ENCODE measurements at places on chromosomes 16 and 17.
A peak's percentile ranks its signal among the peaks of the same experiment; 100 is the strongest.

DNA sequence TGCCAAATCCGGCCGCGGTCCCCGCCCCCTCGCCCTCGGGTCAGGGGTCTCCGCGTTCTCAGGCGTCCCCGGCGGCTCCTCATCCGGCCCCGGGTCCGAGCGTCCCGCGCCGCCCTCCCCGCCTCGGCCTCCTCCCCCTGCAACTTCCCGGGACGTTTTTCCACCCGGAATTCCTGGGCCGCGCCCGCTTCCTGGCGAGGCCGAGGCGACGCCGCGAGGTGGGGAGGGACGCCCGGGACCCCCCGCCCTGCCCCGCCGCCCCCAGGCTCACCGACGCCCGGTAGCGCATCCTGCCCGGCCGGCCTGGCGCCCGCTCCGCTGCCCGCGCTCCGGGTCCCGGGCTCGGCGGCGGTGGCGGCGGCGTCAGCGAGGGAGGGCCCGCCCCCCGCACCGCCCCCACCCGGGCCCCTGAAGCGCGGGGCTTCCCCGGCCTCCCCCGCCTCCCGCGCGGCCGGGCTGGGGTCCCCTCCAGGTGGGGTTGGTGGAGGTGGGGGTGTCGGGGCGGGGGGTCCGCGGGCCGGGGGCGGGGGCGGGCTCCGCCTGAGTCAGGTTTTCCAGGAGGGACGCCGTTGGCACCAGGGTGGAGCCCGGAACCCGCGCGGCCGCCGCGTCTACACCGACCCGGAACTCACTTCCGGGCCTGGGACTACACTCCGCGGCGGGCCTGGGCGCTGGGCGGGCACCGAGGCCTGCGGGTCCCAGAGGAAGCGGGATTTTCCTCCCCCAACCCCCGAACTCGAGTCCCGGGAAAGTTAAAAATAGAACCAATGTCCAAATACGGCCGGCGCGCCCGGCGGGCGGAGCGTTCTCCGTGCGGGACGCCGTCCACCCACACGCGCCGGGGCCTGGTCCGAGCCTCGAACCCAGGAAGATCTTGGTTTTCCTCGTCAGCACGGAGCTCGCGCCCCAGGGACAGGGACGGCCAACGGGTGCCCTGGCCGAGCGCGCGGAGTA is 6.8 kb downstream of the MYO1C start:
- no peak for DNase-seq

DNA sequence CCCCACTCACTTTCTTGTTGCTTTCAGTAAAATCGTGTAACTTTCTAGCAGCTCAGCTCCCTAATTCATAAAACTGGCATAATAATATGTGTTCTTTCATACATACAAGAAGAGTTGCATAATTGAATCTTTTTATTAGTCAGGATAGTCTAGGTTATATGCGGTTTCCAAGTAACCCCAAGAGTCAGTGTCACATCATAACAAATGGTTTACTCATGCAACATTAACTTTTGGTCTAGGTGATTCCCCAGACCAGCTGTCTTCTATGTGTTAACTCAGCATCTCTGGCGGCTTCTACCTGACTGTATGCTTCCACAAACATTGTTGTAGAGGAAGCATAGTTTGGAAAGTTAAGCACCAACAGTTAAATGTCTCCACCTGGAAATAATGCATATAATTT is 1000.4 kb downstream of the CDH11 start:
- DNase-seq = no peak

- peak; percentile 27 for DNase-seq
Observed at GRCh38 chr17:48052956-48053757, 5.0 kb downstream of the NFE2L1 start.

GRCh38 chr16:12228602-12229499 is 252.3 kb downstream of the SNX29 start:
- peak; percentile 65 for DNase-seq

- DNase-seq = no peak
Observed at GRCh38 chr16:54107583-54108202, 178.9 kb downstream of the IRX3 start.

- no peak for DNase-seq
Observed at GRCh38 chr17:16484445-16485175, 7.4 kb downstream of the LRRC75A start.

DNA sequence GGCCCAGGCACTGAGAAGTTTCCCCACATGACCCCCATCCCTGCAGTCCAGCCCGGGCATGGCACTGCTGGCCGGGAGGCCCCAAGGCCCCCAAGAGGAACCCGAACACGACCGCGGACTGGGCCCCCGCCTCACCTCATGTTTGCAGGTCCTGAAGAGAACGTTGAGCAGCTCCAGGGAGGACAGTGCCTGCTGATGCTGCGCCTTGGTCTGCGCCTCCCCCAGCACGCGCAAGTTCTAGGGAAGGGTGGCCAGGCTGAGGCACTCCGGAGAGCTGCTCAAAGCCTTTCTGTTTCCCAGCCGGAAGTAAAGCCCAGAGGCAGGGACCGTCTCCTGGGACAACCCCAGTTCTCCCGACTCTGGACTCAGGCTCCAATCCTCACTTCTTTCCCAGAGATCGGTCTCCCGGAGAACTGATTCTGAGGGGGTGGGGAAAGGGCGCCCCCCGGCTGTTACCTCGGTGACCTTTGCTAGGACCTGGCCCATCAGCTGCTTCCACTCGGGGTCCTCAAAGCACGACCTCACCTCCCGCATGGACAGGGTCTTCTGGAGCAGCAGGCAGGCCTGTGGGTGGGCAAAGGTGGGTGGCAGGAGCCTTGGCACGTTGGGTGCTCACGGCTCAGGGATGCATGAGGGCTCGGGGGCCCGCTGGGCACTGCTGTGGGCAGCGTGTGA is 13.7 kb downstream of the MYBBP1A start:
- no peak for DNase-seq

DNA sequence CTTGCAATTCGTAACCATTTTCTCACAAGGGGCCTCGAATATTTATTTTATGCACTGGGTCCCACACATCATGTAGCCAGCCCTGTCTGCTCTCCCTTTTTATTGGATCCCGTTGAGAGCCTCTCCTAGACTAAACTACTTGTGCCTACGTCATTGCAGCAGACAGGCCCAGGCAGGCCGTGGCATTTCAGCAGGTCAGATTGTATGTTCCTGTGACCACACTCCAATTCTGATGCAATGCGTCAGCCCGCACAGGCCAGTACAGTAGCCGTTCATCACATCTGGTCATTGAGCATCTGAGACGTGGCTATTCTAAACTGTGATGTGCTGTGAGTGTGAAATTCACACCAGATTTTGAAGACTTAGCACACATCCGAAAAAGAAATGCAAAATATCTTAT is 42.2 kb downstream of the ABAT start:
- DNase-seq = no peak

DNA sequence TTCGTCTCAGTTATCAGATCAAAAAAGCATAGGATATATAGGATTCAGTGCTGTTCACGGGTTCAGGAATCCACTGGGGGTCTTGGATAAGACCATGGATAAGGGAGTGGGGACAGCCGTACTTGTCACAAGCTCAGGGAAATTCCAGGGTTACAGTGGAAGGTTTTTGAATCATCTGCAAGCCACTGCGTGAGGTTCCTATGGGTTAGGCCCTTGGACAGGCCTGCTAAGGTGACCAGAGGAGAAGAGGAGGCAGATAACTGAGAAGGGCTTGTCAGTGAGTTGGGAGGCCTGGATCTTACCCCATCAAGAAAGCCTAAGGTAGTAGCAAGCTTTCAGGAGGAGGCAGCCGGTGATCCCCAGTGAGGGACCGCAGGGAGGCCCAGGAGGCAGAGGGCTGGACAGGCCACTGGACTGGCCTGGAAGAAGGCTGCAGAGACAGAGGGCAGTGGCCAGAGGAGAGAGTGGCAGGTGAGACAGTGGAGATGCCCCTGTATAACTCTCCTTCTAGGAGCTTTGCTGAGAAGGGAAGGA is 27.3 kb downstream of the NGFR start:
- no peak for DNase-seq

- DNase-seq = peak; percentile 75
Observed at GRCh38 chr17:38674749-38675615, at the start of gene EPOP. Gene EPOP, minus strand, starts transcription at chr17:38674957. Its CDS starts 462 bp downstream, at chr17:38674495.

- DNase-seq = no peak
Observed at GRCh38 chr16:2986623-2987188, 6.5 kb upstream of the PKMYT1 start.

DNA sequence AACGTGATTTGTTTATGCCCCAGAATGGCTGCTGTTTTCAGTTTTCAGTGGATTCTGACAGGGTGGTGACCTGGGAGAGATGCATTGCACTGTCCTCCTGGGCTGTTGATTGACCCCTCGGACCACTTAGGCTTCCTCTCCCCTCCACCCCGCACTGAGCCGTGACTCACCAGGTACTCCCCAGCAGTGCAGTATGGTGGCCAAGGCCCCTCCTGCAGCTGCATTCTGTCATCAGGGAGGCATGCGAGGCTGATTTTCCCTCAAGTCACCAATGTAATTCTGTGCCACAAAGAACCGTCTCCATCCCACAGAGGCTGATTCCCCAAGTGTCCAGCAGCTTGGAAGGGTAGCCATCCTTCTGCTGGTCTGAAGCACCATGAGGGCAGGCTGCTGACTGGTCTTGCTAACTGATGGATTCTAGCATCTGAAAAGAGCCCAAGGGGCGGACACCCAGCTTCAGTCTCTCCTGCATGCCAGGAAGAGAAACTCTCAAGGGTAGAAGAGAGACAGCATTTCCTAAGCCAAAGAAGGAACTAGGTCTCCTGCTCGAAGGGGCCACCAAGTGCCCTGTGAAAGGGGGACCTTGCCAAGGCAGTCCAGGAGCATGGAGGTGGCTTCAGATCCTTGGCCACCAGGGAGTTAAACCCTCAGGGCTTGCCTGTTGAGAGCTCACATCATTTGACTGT is 148.1 kb downstream of the SOCS1 start:
- DNase-seq = no peak

DNA sequence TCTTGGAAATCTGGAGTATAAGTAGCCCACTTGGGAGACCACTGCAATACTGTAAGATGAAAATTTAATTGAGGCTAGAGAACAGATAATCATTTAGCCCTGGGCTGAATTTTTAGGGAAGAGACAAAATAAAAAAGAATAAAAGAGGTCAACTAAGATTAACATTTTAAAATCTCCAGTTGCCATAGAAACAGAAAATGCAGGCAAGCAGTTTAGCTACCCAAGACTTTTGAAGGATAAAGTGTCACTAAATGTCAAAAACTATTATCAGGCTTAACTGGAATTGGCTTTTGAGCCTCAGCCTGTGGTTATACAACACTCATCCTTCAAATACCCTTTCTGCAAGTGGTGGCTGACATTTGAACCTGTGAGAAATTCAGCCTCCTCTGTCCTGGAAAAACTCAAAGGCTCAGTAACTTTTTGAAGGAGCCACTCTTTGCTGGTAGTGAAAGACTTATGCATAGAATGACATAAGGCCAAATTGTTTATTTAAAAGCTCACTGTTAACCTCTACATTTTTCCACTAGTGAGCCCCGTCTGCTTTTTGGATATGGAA is 220.7 kb upstream of the KCNJ16 start:
- DNase-seq = no peak

- no peak for DNase-seq
Observed at GRCh38 chr17:81807839-81808238, 3.9 kb downstream of the GCGR start.

GRCh38 chr17:40532520-40533253 is 31.3 kb upstream of the TNS4 start:
- DNase-seq = no peak

DNA sequence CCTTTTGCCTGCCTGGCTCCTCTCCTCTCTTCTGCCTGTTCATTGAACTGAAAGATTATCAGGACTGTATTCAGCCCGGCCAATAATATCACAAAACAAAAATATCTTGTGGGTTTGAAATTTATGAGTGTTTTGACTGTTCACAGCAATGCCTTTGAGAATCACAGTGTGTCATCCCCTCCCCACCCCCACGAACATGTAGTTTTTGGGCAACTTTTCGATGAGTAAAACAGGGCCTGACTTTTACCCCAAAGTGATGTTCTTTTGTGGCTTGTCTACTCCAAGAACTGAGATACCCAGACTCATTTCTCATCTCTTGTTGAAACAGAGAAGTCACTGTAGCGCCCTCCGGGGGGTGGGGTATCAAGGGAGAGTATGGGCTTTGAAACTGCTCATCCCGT is 675.7 kb downstream of the WWOX start:
- DNase-seq = no peak

DNA sequence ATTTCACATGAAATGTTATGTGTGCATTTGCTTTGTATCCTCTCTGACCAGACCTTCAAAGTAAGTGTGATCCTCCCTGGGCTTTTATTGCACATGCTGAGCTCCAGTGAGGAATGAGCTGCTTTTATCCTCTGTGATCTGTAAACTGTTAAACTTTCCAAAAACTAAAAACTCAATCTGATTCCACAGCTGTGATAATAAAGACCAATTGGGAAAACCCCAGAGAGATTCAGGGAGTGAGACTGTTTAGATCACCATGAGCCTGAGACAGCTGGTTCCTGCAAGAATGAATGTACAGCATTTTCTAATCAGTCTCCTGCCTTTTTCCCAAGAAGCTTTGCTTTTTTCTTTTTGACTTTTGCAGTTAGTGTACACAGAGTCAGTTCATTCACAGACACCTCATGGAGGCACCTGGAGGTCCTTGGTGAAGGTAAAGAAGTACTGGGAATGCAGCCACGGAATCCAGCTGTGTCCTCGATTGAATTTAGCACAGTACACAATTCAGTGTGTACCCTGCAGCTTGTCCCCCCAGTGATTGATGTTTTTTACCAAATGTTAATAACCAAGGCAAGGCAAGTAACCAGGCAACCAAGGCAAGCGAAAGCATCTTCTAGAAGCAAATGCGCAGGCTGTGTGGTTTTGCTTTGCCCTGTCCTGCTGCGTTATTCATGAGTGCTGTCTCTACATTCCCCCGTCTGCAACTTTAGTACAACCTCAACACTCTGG is 182.6 kb downstream of the LGALS9B start:
- DNase-seq = no peak

- peak; percentile 38 for DNase-seq
Observed at GRCh38 chr17:49565948-49566491, 9.7 kb upstream of the NXPH3 start.

GRCh38 chr17:68182011-68182306 is 65.9 kb upstream of the AMZ2 start:
- DNase-seq = no peak

GRCh38 chr16:73131156-73131862 is 83.4 kb upstream of the ZFHX3 start:
- no peak for DNase-seq

- peak; percentile 56 for DNase-seq
Observed at GRCh38 chr17:30104575-30105339, 11.9 kb upstream of the NSRP1 start.

- DNase-seq = no peak
Observed at GRCh38 chr16:29777576-29778350, at the start of gene ZG16. Gene ZG16, plus strand, starts transcription at chr16:29778256. Its CDS starts 1,011 bp downstream, at chr16:29779267.

GRCh38 chr17:48459070-48459844 is 29.2 kb upstream of the SKAP1 start:
- DNase-seq = no peak
